Hypothalamus (tissue), 51 donors: ENCODE measurements at places on chromosomes 6 and 20.

DNA sequence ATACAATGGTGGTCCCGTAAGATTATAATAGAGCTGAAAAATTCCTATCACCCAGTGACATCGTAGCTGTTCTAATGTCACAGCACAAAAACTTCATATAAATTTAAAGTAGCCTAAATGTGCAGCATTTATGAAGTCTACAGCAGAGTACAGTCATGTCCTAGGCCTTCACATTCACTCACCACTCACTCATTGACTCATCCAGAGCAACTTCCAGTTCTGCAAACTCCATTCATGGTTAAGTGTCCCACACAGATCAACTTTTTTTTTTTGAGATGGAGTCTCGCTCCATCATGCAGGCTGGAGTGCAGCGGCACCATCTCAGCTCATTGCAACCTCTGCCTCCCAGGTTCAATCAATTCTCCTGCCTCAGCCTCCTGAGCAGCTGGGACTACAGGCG, 20.9 kb upstream of the KCNG1 start:
- DNase-seq: no peak

GRCh38 chr6:149628875-149629510, 19.5 kb downstream of the KATNA1 start:
- DNase-seq: no peak

DNA sequence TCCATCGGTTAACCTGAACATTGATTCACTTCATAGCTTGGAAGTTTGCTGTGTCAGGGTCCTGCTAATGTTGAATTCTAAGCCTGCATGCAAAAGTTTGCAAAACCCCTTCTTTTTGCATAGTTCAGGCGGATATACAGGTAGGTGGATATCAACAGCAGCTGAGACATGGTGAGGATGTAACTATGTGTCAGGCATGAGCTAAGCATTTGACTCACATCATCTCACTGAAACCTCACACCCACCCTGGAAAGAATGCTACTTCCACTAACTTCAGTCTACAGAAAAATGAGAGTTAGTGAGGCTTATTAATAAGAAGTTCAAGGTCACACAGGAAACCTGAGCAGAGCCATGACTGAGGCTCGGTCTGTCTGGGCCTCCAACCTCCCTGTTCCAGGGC, 276.9 kb downstream of the BMP7 start:
- no peak for DNase-seq

DNA sequence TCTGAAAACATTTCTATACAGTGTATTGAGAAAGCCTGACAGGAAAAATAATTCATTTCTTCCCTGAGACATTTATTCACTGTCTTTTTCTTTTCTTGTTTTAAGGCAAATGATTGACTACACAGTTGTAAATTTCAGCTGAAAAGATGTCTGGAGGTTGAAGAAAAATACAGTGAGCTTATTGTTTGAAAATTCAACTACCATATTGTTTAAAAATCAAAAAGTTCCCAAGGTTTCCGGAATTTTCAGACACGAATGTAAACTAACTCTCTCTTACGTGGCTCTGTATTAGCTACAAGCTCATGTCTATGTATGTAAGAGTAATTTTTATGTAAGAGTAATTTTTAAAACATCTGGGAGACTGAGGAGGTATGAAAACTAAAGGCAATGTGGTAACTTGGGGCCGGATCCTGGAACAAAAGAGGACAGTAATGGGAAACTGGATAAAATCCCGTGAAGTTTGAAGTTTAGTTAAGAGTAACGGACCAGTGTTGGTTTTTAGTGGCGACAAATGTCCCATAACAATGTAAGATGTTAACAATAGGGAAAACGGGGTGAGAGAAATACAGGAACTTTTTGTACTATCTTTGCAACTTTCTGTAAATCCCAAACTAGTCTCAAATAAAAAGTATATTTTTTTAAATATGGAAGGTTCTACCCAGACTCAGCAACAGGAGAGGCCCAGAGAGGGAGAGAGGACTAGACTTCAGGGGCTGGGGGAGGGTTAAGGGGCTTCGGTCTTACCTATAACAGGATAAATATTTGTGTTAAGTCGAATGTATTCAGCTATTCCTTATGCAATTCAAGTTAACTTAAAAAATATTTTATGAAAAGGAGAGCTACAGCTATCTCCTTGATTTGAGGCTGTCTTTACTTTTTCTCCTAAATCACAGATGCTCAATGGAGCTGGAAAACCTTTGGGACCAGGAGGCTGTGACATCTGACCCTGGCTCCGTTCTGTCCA, 1.3 kb downstream of the PTGIS start:
- no peak for DNase-seq

GRCh38 chr20:8912731-8913130, 156.2 kb upstream of the PLCB4 start:
- no peak for DNase-seq

DNA sequence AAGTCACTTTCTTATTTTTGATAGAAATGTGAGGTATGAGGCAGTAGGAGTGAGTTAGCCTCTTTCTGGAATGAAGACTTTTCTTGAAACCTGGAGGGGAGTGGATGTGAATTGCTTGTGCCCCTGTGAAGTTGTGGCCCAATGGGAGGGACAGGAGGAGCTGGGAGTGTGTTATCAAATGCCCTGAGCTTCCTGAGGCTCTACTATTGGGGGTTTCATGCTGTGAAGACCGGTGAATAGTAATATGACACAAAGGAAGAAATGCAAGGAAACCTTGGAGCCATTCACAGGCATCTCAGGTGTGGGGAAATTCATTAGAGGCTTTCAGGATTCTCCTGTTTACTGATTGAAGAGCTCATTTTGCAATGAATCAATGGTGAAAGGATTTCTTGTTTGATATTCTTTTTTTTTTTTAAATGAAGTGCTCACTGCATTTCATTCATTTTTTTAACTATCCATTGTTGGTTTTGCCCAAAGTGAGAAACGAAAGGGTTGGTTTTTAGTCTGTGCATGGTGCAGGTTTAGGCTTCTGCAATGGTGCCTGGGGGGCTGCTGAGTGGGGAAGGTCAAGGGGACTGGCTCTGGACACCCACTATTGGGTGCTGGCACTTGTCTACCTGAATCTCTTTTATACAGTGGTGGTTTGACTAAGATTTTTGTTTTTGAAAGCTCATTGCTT, 8.2 kb downstream of the RNF144B start:
- no peak for DNase-seq

DNA sequence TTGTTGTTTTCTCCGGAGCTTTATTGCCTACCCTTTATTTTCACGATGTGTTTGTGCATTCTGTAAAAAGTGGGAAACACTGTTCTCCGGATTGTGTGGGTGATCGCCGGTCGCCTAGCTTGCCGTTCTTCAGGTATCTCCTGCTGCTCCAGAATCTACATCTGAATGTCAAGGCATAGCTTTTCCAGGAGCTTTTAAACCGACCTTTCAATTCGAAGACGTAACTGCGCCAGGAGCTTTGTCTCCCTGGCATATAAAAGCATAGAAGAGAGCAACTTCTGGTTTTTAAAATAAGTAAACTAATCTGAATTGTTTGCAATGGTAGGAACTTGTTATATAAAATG, 96.0 kb downstream of the HFE start:
- no peak for DNase-seq
